ENCODE measurements at places on chromosomes 7 and 10.

DNA sequence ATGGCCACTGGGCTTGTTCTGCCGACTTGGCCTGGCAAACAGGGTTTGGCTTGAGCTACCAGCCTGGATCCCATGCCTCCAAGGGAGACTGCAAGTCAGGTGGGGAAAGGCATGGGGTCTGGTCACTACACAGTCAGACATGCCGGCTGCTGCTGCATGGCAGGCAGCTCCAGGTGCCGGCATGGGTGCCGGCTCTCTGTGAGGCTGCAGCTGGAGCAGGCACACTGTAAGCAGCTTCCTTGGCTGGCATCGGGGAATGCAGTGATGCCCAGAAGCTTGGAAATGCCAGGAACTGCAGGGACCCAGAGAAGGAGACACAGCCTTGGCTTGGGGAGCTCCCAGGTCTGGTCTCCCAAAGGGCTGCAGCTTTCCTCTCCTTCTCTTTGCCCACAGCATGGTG is 305.5 kb upstream of the NRG3 start:
- H3K36me3 ChIP-seq, result no peaks in the 10 kb centered on the region
- no peak for DNase-seq
- H3K4me3 ChIP-seq, result no peak overlapping the region
- no peaks in the 10 kb centered on the region for H3K4me1 ChIP-seq

DNA sequence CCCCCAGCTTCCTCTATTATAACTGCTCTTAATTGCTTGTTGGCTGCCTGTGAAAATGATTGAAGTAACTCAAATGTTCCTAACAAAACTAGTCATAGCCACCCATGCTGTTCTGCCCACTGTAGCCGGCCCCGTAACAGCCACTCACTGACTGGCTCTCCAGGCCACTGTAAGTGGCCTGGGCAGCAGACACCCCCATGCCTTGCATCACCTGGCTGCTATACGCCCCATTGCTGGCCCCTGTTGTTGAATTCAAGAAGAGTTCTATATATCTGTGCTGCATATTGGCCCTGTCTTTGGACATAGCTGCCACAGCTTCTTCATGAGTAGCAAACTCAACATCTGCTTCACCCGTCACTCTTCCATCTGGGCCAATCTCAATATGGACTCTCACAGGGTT is 15.1 kb downstream of the FXYD4 start:
- H3K36me3 ChIP-seq, result peaks cover 35% of the 10 kb centered on the region
- H3K4me1 ChIP-seq, result peaks cover 4% of the 10 kb centered on the region
- H3K27ac ChIP-seq, result no peak overlapping the region
- DNase-seq, result no peak
- peaks cover 1% of the 10 kb centered on the region for H3K27me3 ChIP-seq
- peak overlapping the region; percentile 66 for H3K4me3 ChIP-seq

DNA sequence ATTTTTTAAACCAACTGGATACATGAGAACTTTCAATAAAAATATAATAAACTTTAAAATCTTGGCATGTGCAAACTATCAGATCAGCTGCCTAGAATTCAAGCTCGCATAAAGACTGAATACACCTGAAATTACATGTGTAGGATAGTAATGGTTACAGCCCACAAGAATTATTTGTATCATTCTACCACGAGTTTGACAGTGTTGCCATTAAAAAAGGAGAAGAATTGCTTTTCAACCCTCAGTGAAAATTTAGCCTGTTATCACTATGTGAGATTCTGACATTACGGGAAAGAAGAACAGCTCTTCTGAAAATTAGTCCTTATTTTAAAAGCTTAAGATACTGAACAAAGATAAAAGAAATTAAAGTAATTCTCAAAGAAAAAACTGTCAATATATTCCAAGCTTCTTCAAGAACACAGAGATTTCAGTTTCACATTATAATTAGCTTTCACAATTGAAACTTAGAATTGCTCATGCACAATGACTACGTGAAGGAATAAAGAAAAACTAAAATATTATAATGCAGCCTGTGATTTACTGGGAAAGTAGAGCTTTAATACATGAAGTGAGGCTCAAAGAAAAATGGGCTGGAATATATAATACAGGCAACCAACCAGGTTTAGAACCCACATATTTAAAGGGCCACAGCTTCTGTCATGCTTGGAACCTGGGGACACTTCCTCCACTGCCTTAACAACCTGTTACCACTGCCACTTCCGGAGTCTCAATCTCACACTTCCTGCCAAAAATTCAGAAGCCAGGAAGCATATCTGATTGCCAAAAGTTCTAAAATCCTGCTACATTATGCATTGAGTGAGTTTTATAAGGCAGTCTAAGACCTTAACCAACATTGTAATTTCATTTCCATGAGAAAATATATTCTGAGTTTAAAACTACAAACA is 23.2 kb downstream of the TPK1 start:
- no peak for DNase-seq
- no peak overlapping the region for H3K27ac ChIP-seq
- no peak overlapping the region for H3K4me3 ChIP-seq
- H3K36me3 ChIP-seq, result no peaks in the 10 kb centered on the region
- H3K27me3 ChIP-seq, result peaks cover 2% of the 10 kb centered on the region
- H3K4me1 ChIP-seq, result peaks cover 26% of the 10 kb centered on the region

DNA sequence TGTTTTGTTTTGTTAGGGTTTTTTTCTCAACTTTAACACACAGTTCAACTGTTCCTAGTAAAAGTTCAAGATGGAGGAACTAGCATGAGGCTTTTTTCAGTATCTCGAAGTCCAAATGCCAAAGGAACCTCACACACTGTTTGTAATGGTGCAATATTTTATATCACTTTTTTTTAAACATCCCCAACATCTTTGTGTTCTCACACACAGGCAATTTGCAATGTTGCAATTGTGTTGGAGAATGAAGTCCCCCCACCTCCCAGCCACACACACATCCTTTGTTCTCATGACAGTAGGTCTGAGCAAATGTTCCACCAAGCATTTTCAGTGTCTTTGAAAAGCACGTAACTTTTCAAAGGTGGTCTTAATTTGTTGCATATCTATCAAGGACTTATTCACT is 120.9 kb downstream of the TWIST1 start:
- H3K27me3 ChIP-seq, result no peaks in the 10 kb centered on the region
- no peak for DNase-seq
- no peaks in the 10 kb centered on the region for H3K36me3 ChIP-seq
- H3K27ac ChIP-seq, result no peak overlapping the region
- H3K4me1 ChIP-seq, result no peaks in the 10 kb centered on the region
